ENCODE measurements at places on chromosomes 1 and 21.

DNA sequence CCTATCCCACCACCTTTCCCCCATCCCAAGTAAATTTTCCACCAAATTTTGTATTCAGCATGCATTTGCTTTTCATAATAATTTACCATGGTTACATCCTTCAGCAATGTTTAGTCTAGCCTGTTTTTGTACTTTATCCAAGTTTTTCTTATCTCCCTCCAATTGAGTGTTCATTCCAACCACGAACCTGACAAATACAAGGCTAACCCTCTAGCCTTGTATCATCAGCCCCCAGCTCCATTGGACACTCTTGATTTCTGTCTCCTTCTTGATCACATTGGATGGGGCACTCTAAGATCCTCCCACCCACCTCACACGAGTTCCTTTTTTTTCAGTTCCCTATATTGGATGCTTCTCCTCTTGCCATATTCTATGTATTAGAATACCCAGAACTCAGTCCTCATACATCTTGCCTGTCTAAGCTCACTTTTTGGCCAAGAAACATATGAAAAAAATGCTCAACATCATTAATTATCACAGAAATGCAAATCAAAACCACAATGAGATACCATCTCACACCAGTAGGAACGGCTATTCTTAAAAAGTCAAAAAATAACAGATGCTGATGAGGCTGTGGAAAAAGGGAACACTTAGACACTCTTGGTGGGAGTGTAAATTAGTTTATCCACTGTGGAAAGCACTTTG is 40.5 kb upstream of the SLC35F3 start:
- no peak for DNase-seq
- H3K27ac ChIP-seq = no peak overlapping the region
- no peaks in the 10 kb centered on the region for H3K27me3 ChIP-seq
- H3K4me3 ChIP-seq = no peak overlapping the region
- H3K4me1 ChIP-seq = no peaks in the 10 kb centered on the region

- H3K27ac ChIP-seq = no peak overlapping the region
- no peak for DNase-seq
- H3K27me3 ChIP-seq = no peaks in the 10 kb centered on the region
- peaks cover 40% of the 10 kb centered on the region for H3K36me3 ChIP-seq
- H3K4me1 ChIP-seq = no peaks in the 10 kb centered on the region
These were observed 44.2 kb downstream of the RPAP2 start for GRCh38 chr1:92343061-92343460.

GRCh38 chr1:84569216-84569615 is 5.0 kb downstream of the CTBS start:
- no peaks in the 10 kb centered on the region for H3K27me3 ChIP-seq
- no peak for DNase-seq
- no peak overlapping the region for H3K4me3 ChIP-seq
- H3K4me1 ChIP-seq = peaks cover 12% of the 10 kb centered on the region
- H3K27ac ChIP-seq = no peak overlapping the region

GRCh38 chr21:37224861-37225839 is 42.0 kb downstream of the VPS26C start:
- no peaks in the 10 kb centered on the region for H3K4me1 ChIP-seq
- H3K27ac ChIP-seq = no peak overlapping the region
- H3K36me3 ChIP-seq = peaks cover 53% of the 10 kb centered on the region
- H3K27me3 ChIP-seq = no peaks in the 10 kb centered on the region
- no peak for DNase-seq
- no peak overlapping the region for H3K4me3 ChIP-seq

DNA sequence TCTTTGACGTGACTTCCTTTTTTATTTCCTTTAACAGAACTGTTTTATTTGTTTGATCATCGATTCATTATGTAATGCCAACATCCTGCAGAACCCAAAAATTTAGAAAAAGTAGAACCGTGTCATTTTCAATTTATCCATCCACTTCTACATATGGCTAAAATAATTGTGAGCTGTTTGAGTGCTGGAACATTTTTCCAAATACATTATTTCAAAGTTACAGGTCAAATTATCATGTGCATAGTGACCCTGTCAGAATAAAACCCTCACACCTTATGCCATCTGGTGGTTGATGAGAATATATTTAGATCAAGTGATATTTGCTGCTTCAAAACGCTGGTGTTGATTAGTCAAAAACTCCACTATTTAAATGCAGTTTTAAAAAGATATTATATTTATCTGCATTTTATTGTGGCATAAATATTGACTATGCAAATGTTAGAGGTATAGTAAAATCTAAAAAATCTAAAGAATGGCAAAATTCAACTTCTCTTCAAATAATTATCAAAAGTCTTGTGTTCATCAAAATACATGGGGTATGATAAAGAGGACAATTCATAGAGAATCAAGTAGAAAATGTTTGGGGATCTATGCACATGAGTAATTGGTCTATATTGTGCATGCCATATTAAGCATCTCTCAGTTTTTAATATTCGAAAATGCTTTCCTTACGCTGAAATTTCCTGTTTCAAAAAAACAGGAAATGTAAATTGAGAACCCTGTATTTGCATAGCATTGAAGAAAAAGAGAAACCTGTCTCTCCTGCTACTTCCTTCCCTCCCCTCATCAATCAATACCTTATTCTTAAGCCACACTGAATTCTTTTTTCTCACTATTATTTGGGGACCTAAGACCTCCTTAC is 39.7 kb downstream of the UBE2U start:
- no peak overlapping the region for H3K27ac ChIP-seq
- H3K27me3 ChIP-seq = no peaks in the 10 kb centered on the region
- no peak overlapping the region for H3K4me3 ChIP-seq
- H3K36me3 ChIP-seq = no peaks in the 10 kb centered on the region
- DNase-seq = no peak
- peaks cover 3% of the 10 kb centered on the region for H3K4me1 ChIP-seq

- H3K27ac ChIP-seq = no peak overlapping the region
- H3K4me1 ChIP-seq = no peaks in the 10 kb centered on the region
- H3K36me3 ChIP-seq = no peaks in the 10 kb centered on the region
These were observed 894.4 kb upstream of the B3GALT2 start for GRCh38 chr1:194080826-194081225.

DNA sequence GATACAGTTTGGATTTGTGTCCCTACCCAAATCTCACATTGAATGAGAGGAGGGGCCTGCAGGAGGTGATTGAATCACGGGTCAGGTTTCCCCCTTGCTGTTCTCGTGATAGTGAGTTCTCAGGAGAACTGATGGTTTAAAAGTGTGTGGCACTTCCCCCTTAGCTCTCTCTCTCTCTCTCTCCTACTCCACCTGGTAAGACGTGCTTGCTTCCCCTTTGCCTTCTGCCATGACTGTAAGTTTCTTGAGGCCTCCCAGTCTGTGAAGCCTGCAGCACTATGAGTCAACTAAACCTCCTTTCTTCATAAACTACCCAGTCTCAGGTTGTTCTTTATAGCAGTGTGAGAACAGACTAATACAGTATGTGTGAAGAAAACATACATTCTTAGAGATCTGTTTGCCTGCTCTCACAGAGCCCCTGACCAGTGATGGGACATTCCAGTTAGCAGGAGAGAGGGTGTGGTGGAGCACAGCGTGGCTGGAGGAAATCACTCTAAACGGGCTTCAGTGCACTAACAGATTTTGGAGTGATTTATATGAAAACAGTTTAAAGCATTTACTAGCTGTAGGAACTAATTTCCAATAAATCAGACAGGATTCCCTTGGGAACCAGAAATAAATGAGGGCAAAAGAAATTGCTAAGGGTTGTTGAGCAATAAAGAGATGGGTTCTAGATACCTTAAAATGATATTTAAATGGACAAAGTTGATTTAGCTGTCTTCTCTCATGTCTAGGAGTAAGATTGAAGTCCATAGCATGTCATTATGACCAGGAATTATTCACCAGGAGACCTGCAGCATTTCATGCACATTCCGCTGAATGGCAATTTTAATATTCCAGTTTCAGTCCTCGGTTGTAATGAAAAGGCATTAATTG is 411.0 kb downstream of the CAMTA1 start:
- no peak overlapping the region for H3K4me3 ChIP-seq
- no peaks in the 10 kb centered on the region for H3K36me3 ChIP-seq
- H3K27me3 ChIP-seq = no peaks in the 10 kb centered on the region
- DNase-seq = no peak
- no peaks in the 10 kb centered on the region for H3K4me1 ChIP-seq

GRCh38 chr1:78304761-78305160 is 186.0 kb upstream of the PTGFR start:
- H3K4me1 ChIP-seq = no peaks in the 10 kb centered on the region
- no peak for DNase-seq
- no peak overlapping the region for H3K27ac ChIP-seq
- H3K27me3 ChIP-seq = no peaks in the 10 kb centered on the region
